ENCODE measurements at places on chromosomes 2 and 18.

DNA sequence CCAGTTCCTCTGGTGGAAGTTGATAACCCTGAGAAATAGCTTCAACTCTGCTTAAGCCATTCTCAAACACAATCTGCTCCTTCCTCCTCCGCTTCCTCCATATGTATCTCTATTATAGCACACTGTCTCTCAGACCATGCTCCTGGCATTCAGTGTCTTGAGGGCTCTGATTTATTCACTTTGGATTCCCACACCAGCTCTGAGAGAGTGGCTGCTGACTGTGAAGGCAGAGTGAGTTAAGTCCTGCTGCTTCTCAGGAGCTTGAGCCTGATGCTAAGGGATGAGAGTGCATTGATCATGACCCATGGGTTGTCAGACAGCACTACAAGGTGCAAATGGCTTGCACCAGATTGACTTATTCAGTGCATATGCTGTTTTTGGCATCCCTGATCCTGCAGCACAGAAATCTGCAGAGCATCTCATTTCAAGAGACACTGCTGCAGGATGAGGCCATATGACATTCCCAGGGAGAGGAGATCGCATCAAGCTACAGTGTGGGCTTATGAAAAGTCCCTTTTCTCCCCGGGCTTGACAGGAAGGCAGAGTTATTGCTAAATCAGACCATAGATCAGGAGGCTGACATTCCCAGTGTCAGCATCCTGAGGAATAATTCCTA lies 500.5 kb upstream of the RAB6C start:
- no peak for DNase-seq

- DNase-seq, result no peak
These were observed 676.1 kb downstream of the RNF144A start for GRCh38 chr2:7593360-7593759.

GRCh38 chr18:9616049-9616448 lies 1.7 kb upstream of the PPP4R1 start:
- DNase-seq, result no peak

- no peak for DNase-seq
These were observed 104.3 kb downstream of the ABCA12 start for GRCh38 chr2:215034154-215034553.

GRCh38 chr2:128594651-128594910 lies 275.9 kb upstream of the HS6ST1 start:
- DNase-seq, result no peak

DNA sequence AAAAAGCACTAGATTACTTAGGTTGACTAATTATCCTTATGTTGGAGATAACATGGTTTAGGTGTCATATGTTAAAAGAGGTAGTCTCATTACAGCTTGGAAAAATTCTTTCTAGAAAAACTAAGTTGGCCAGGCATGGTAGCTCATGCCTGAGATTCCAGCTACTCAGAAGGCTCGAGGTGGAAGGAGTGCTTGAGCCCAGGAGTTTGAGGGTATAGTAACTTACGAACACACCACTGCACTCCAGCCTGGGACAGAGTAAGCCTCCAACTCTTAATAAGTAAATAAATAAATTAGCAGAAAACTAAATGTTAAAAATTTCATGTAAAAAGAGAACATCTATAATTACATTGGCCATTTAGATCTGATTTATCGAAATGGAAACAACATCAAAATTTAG lies 177.2 kb downstream of the NR4A2 start:
- no peak for DNase-seq

DNA sequence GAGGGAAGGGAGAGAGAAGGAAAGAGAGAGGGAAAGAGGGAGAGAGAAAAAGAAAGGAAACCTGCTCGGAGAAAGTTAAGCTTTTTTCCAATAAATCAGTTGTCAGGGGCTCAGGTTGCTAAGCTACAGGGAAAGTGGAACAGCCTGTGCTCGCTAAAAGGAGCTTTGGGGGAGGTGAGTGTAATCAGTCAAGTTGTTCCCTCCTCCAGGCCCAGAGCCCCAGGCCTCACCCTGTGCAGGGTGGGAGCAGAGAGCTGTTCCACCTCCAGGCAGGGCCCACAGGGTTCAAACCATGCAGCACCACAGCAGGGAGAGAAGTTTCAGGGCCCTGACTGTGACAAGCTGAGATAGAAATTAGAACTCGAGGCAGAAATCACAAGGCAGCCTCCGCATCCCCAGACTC lies 56.4 kb upstream of the PPP1CB start:
- no peak for DNase-seq

DNA sequence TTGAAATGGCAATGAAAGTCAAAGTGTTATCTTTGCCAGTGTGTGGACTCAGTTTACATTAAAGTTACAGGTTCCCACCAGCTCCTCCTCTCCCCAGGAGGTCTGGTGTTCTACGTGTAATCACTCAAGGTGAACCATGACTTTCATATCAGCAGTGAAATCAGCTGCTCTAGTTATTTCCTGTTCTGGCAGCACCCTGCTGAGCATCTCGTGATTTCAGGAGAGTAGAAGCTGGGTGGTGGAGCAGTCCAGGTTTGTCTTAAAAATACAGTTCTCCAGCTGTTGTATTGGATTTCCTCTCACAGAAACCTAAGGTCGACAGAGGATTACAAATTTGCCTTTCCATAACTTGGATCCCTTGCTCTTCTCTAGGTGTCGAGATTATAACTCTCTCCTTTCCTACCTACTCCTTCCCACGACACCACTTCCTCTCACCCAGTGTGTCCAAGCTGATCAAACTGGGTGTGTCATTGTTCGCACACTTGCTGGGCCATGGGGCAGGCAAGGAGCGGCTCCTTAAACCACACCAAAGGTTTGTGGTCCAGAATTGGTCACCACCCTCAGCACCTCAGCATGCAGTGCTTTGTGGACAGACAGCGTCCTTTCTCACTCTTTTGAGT lies 13.0 kb upstream of the ARHGAP25 start:
- DNase-seq, result peak; percentile 27

DNA sequence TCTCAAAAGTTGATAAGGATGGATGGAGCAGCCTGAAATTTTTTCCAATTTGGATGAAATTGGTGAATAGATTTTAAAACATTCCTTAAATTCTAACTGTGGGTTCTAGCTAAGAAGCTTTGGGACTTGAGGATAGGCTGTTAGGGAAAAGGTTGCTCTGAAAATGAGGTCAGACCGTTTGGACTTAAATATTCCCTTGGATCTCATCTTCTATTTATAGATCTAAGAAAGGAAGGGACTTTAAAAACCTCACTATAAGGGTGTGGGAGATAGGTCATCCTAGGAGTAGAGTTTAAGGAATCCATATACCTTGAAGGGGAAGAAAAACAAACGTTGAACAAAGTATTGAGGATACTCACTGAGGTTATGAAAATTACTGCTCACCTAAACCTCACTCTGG lies 17.4 kb upstream of the SNORC start:
- no peak for DNase-seq

GRCh38 chr18:80223581-80224148 lies 23.6 kb downstream of the PARD6G start:
- DNase-seq, result no peak

- DNase-seq, result no peak
These were observed 349.7 kb upstream of the ST6GAL2 start for GRCh38 chr2:107235491-107236254.

- DNase-seq, result no peak
These were observed 140.8 kb downstream of the PTGR3 start for GRCh38 chr18:75067996-75068645.

- no peak for DNase-seq
These were observed 276.3 kb downstream of the KCNS3 start for GRCh38 chr2:18154812-18155211.

GRCh38 chr2:54574107-54574859 lies 118.2 kb downstream of the SPTBN1 start:
- DNase-seq, result peak; percentile 56

- no peak for DNase-seq
These were observed 57.1 kb downstream of the OXER1 start for GRCh38 chr2:42706836-42707235.

GRCh38 chr2:54672590-54673456 lies 50.6 kb upstream of the EML6 start:
- no peak for DNase-seq

DNA sequence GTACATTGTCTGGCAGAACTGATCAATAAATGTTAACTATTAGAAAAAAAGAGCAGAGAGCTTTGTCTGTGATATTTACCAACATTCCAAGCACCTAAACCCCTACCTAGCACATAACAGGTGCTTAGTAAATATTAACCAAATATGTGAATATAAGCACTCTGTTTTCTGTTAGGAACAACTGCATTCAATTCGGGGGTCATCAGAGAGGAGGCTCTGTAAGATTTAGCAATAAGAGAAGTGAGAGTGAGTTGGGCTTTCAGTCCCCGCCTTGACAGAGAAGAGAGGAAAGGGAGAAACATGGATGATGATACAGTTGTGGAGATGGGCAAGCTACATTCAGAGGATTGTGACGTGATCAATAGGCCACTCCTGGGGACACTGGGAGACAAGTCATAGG lies 47.7 kb downstream of the MYOM1 start:
- no peak for DNase-seq

GRCh38 chr2:27954221-27954673 lies 63.7 kb downstream of the BABAM2 start:
- DNase-seq, result no peak
